ENCODE measurements at places on chromosomes 13 and 19.
A peak's percentile ranks its signal among the peaks of the same experiment; 100 is the strongest.

DNA sequence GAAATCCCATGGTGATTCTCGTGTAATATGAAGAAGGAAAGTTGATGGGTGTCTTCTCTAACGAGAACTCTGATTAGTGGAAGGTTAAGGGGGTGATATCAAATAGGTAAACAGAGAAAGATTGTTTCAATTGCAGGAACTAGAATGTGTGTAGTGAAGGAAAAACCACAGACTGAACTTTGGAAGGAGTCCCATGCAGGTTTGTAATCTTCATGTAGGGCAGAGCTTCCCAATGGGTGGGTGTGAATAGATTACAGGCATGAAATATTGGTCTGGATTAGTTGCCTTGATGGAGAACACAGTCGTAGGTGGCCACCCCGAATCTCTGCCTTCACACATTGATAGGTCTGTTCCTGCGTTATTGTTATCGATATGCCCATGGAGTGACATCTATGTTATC, 295.5 kb downstream of the KCNRG start:
- DNase-seq: no peak

DNA sequence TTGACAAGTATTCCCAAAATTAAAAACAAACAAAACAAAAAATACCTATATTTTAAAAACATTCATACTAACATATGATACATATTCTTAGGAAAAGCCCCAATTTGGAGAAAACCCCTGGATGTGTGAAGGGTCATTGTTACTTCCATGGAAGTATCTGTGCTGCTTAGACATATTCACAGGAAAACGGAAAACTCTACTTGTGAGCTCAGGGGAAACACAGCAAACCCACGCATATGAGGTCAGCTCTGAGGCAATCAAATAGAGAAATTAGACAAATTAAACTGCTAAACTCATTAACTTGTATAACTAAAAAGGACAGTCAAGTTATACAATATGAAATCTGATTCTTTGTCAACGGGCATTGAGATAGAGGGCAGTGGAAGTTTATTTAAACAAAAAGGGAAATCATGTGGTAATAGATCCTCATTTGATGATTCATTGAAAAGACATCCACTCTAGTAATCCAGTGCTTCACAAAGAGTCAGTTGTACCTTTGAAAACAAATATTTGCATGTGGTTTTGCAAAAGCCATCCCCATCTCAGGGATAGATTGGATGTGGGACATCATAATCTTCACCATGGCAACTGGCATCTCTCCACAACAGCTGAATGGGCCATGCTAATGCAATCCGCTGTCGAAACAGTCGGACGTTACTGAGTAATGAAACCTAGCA, 423.4 kb downstream of the ITGBL1 start:
- DNase-seq: no peak

GRCh38 chr19:12867120-12868099, 13.8 kb downstream of the DNASE2 start:
- DNase-seq: peak; percentile 31

DNA sequence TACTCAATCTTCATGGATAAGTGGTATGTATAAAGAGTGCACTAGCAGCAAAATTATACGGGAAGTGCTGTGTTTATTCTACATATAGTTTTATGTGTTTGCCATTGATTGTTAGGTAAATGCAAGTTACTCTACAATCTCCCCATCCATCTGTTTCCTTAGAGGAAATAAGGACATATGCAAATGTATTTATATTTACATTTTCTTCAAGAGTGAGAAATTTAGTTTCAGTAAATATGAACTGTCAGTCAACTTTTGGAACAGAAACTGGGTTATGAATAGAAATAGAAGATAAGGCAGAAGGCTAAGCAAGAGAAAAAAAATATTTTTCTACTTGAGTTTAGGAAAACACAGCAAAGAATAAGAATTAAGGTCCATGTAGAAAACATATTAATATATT, 176.1 kb upstream of the KLHL1 start:
- no peak for DNase-seq

DNA sequence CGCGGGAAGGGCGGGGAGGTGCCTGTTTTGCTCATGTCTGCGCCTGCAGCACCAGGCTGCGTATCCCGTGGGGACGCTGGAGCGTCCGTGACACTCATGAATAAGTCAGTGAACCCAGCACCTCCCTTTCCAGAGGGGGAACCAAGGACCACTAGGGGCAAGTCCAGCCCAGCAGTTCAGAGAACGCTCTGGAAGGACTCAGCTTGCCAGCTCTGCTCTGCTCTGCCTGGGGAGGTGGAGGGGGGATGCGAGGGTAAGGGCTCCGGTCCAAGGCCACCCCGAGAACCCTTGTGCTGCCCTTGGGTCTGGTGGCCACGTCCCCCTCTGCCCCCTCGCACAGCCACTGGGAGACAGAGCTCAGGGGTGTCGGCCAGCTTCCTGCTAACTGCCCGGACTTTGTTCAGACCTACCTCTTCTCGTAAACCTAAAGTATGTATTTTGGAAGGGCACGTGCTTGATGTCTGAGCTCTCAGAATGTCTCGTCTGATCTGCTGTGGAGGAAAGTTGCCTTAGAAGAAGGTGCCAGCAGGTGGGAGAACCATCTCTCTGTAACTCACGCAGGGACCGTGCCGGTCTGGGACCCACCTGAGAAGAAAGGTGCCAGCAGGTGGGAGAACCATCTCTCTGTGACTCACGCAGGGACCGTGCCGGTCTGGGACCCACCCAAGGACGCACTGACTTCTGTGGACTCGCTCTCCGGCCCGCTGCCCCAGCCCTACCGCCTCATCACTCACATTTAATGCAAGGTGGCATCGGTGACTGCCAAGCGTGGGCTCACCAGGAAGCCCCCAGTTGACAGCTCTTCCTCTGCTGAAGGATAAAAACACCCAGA, 34.1 kb downstream of the TMEM255B start:
- no peak for DNase-seq

- no peak for DNase-seq
Measured at GRCh38 chr19:39951686-39952085, 17.3 kb upstream of the FCGBP start.

DNA sequence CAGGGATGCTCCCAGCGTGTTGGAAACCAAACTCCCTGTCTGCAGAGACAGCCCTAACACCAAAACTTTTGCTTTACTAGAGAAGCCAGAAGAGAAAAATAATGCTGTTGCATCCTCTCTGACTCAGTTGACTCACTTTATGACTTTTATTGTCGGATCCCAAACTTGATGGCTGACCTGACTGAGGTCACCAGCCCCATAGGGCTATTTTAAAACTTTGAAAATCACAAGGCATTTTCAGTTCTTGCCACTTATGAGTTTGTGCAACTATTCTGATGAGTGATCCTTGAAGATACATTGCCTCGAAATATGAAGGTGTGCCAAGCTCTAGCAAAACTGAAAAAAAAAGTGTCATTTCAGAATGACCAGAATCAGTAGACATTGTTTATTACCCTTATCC, 320.2 kb downstream of the DLEU7 start:
- DNase-seq: no peak

- no peak for DNase-seq
Measured at GRCh38 chr13:98921015-98921580, 56.8 kb downstream of the DOCK9 start.

- no peak for DNase-seq
Measured at GRCh38 chr19:18717601-18718000, 34.1 kb downstream of the CRTC1 start.

- DNase-seq: no peak
Measured at GRCh38 chr19:46630586-46631205, 5.3 kb downstream of the GNG8 start.

- DNase-seq: no peak
Measured at GRCh38 chr13:56755181-56755935, 385.4 kb upstream of the PRR20A start.

GRCh38 chr19:10502524-10503001, 593 bp downstream of the KEAP1 start:
- DNase-seq: peak; percentile 61

- no peak for DNase-seq
Measured at GRCh38 chr19:10230861-10231611, at the start of gene S1PR2. S1PR2 (minus strand) TSS chr19:10231331; CDS start chr19:10224905, 6,426 bp downstream.

DNA sequence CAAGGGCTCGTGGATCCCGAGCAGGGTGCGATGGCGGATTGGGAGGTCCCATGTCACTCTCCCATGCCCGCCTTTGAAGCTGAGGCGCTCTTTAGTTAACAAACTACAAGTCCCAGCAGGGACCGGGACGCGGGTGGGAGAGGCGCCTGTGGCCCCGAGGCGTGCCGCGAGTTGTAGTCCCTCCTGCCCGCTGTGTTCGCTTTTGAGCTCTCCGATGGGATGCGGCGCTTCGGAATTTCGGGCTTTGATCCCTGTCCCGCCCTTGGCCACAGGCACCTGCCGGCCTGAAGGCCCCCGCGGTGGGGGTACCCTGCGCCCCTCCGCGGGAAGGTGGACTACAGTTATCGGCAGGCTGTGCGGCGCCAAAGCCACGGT, 11.0 kb downstream of the CYTH2 start:
- no peak for DNase-seq

GRCh38 chr13:21106089-21106488, 44.7 kb upstream of the LATS2 start:
- DNase-seq: no peak

GRCh38 chr19:3135961-3136683, at the start of gene GNA15:
GNA15 (plus strand) TSS chr19:3136033; CDS start chr19:3136451, 418 bp downstream.
- DNase-seq: no peak

- no peak for DNase-seq
Measured at GRCh38 chr19:55459950-55460657, 1.3 kb downstream of the ISOC2 start.

GRCh38 chr19:3365836-3366752, at the start of gene NFIC:
NFIC (plus strand) TSS chr19:3366583; CDS start chr19:3366637, 54 bp downstream.
- DNase-seq: no peak

- no peak for DNase-seq
Measured at GRCh38 chr13:43343645-43344044, 320.3 kb downstream of the DNAJC15 start.

DNA sequence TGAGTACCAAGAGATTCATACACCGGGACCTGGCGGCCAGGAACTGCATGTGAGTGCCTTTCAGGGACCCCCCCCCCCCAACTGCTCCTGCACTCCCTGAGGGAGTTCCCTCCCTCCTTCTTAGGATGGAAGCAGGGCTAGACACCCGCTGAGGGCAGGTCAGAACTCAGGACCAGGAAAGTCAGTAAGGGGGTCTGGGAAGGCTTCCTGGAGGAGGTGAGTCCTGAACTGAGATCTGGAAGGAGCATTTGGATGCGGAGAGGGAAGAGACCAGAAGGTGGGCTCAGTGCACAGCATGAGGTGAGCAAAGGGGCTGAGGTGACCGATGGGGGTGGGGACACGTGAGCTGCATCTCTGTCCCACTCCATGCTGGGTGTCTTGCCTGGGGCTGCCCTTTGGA, 10.5 kb upstream of the HNRNPUL1 start:
- no peak for DNase-seq

GRCh38 chr19:17281391-17282304, at the start of gene ANKLE1:
ANKLE1 (plus strand) TSS chr19:17281901; CDS start chr19:17281921, 20 bp downstream.
- DNase-seq: peak; percentile 32

- no peak for DNase-seq
Measured at GRCh38 chr13:110349239-110349638, 42.2 kb downstream of the COL4A2 start.

GRCh38 chr19:29485293-29485692, 40.5 kb upstream of the VSTM2B start:
- no peak for DNase-seq

- DNase-seq: no peak
Measured at GRCh38 chr19:10135551-10136334, 16.0 kb upstream of the EIF3G start.

DNA sequence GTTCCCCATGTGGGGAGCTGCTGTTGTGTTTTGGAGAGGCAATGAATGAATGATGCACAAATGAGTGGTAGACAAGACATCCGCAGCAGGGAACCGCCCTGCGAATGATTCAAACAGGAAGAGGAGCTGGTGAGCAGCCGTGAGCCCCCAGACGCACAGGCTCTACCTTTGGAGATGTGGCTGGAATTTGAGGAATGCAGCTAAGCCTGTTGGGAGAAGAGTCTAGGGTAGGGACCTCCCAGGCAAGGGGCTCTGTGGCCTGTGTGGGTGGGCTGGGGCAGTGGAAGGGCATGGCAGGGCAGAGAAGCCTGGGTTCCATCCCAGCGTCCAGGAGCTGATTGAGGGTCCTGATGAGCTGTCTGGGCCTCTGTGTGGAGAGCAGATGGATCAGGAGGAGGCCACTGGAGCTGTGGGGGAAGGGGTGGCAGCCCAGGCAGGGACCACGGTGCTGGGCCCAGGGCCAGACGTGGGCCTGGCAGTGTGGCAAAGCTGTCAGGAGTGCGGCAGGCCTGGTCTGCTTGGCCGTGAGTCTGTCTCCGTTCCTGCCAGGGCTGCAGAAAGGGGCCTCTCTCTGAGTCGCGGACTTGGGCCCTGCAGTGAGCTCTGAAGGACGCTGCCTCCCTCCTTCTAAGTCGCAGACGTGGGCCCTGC, 41.8 kb upstream of the DCUN1D2 start:
- no peak for DNase-seq

GRCh38 chr13:23654111-23655110, 84.2 kb downstream of the TNFRSF19 start:
- DNase-seq: no peak

GRCh38 chr13:106835477-106835876, 267.5 kb upstream of the ARGLU1 start:
- no peak for DNase-seq

- no peak for DNase-seq
Measured at GRCh38 chr13:28204043-28204442, 65.7 kb downstream of the PAN3 start.

- DNase-seq: peak; percentile 88
Measured at GRCh38 chr19:45478454-45479238, 10.8 kb downstream of the FOSB start.

GRCh38 chr19:11079999-11080398, 9.3 kb upstream of the LDLR start:
- DNase-seq: no peak

DNA sequence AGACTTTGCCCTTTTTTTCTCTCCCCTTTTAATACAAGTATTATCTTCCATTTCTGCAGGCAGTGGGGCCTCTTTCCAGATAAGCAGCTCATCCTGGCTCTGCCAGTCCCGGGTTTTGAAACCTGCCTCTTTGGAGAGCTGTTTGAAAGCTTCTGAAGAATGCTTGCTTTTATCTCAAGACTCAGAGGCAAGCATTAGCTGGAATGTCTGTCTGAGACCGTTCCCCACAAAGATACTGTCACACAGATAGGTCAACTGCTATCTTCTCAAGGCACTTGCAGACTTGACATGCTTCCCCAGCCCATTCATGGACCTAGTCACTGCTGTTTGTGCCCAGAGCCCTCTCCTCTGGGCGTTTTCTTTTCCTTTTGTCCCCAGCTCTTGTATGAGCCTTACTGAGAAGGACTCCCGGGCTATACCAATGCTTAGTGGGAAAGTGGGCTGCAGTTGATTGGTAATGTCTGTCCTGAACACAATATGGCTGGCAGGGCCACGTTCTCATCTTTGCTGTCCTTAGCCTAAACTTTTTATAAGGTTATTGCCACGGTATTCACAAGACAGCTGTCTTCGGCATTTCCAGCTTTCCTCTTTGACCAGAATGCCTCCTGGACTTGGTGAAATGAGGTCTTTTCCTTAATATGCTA, 13.4 kb downstream of the SERP2 start:
- DNase-seq: no peak

DNA sequence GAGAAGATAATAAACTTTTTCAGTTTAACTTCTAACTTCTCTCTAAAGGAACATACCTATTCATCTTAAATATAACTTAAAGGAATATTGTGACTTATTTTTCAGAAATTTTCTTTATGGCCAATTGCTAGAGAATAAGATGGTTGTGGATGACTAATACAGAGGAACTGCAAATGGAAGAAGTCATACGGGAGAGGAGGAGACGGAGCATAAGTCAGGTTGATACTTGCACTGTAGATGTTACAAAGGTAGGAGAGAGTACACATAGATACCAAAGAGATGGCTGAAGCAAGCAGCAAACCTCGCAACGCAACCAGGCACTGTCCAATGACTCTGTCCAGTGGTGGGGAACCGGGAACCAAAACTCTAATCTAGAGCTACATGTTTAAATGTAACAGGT, 963.4 kb downstream of the PCDH9 start:
- DNase-seq: no peak
